ENCODE measurements at places on chromosomes 4 and X. TPM values are rescaled to one million over a fixed set of nuclear protein-coding genes. Genes with fewer than 3 reads are reported as not detected.

LEF1 gene
- total RNA-seq: 34.7 TPM

FHDC1 gene
- 6.6 TPM for total RNA-seq

SMIM9 gene
- not detected for total RNA-seq

C1QTNF7 gene
- total RNA-seq: 2.4 TPM

OPHN1 gene
- total RNA-seq: 20.6 TPM

ZXDA gene
- 9.9 TPM for total RNA-seq

DNA sequence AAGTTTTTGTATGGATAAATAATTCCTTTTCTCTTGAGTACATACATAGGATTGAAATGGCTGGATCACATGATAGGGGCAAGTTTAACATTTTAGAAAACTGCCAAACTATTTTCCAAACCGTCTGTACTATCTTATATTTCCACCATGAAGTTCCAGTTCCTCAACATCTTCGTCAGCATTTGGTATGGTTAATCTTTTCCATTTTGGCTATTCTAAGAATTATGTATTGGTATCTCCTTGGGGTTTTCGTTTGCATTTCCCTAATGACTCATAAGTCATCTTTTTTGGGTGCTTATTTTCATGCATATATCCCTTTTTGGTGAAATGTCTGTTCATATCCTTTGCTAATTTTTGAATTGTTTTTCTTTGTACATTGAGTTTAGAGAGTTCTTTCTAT is 227.7 kb downstream of the DLG3 start:
- no peak overlapping the region for H3K27ac ChIP-seq
- no peaks in the 10 kb centered on the region for H3K27me3 ChIP-seq
- no peak for DNase-seq
- H3K4me1 ChIP-seq: no peaks in the 10 kb centered on the region
- H3K36me3 ChIP-seq: no peaks in the 10 kb centered on the region

- H3K27ac ChIP-seq: no peak overlapping the region
- no peaks in the 10 kb centered on the region for H3K36me3 ChIP-seq
- no peak overlapping the region for H3K4me3 ChIP-seq
- H3K4me1 ChIP-seq: no peaks in the 10 kb centered on the region
- H3K27me3 ChIP-seq: no peaks in the 10 kb centered on the region
These were observed 573.5 kb downstream of the ANKRD50 start for GRCh38 chr4:124139044-124139443.

GRCh38 chr4:1686440-1687036 is 2.4 kb upstream of the FAM53A start:
- peaks cover 17% of the 10 kb centered on the region for H3K36me3 ChIP-seq
- DNase-seq: no peak
- H3K4me3 ChIP-seq: no peak overlapping the region
- no peaks in the 10 kb centered on the region for H3K27me3 ChIP-seq

DNA sequence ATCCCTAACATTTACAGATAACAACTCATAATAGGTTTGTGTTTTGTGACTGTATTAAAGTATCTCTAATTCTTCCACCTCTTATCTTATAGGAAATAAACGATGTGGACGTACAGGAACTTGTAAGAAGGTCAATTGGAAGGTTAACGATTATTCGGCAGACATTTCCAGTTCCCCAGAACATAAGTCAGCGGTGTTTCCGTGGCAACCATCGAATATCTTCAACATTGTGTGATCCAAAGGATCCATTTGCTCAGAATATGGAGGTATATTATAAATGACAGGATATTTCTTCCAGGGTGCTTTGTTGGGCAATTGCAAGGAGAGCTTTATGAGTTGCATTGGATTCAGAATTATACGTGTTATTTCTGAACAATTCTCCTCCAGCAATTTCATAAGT is 611.9 kb upstream of the ATOH1 start:
- no peaks in the 10 kb centered on the region for H3K36me3 ChIP-seq
- no peak for DNase-seq
- no peaks in the 10 kb centered on the region for H3K4me1 ChIP-seq
- no peaks in the 10 kb centered on the region for H3K27me3 ChIP-seq
- no peak overlapping the region for H3K4me3 ChIP-seq

DNA sequence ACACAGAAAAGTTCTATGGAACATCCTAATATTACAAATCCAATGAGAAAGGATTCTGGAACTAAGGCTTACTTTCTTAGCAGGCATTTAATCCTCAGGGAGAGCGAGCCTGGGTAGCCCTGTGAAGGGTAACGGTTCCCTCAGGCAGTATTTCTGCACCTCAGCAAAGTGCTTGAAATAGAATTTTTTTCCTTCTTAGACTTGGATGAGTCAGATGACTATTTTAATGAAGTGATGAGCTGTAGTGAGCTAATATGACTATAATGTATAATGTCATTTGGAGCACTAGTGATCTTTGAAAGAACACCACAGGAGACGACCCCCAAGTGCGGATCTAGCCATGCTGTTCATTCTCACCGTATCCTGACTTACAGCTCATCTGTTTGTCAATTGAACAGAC is 493.0 kb upstream of the FAM241A start:
- no peak overlapping the region for H3K4me3 ChIP-seq
- H3K4me1 ChIP-seq: no peaks in the 10 kb centered on the region
- no peak overlapping the region for H3K27ac ChIP-seq

DNA sequence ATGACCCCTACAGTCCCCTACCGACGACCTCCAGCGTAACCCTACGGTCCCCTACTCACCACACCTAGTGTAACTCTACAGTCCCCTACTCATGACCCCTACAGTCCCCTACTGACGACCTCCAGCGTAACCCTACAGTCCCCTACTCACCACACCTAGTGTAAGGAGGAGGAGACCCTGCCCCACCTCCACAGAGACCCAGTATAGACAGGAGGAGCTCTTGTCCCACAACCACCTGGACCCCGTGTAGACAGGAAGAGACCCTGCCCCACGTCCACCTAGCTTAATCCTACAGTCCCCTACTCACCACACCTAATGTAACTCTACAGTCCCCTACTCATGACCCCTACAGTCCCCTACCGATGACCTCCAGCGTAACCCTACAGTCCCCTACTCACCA is 26.9 kb downstream of the CSF2RA start:
- no peaks in the 10 kb centered on the region for H3K36me3 ChIP-seq
- H3K4me1 ChIP-seq: no peaks in the 10 kb centered on the region
- no peak overlapping the region for H3K27ac ChIP-seq
- no peak for DNase-seq

DNA sequence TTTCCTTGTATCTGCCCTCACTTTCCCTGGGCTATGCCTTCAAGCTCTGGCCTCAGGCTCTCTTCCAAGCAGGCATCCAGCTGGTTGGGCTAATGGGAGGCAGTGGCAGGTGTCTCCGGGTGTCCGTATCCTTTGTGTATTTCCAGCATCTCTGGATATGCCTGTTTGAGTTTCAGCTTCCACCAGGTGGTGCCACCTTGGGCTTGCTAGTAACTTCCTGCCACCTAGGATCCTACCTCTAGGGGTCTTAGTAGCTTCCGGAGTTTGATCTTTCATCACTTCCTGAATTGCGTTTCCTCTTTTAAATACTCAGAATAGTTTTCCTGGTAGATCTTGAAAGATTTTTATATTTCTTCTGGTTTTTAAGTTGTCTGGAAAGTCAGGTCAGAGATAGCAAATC is 23.2 kb upstream of the ANOS1 start:
- H3K36me3 ChIP-seq: no peaks in the 10 kb centered on the region
- no peak overlapping the region for H3K4me3 ChIP-seq
- DNase-seq: no peak
- no peak overlapping the region for H3K27ac ChIP-seq
- no peaks in the 10 kb centered on the region for H3K4me1 ChIP-seq

DNA sequence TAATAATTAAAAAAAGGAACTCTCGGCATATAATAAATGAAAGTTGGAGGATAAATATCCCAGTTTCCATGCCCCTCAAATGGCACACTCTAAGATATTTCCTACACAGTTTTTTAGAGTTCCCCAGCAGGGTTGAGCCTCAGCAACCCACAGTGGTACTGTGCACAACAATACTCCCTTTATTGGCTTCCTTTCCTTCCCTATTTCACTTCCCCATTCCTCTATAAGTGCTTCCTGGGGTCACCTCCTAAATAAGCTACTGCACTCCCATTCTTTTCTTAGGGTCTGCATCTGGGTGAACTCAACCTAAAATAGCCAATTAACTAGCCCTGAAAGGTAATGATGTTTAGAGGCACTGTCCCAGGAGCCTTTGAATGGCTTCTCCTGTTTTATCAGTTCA is 76.4 kb upstream of the NHS start:
- H3K27ac ChIP-seq: no peak overlapping the region
- DNase-seq: no peak
- H3K4me1 ChIP-seq: no peaks in the 10 kb centered on the region
- no peaks in the 10 kb centered on the region for H3K27me3 ChIP-seq
- no peak overlapping the region for H3K4me3 ChIP-seq
- H3K36me3 ChIP-seq: no peaks in the 10 kb centered on the region

GRCh38 chr4:95693594-95693993 is 144.8 kb upstream of the UNC5C start:
- H3K4me1 ChIP-seq: no peaks in the 10 kb centered on the region
- no peaks in the 10 kb centered on the region for H3K27me3 ChIP-seq
- H3K4me3 ChIP-seq: no peak overlapping the region

GRCh38 chrX:14817571-14817970 is 55.3 kb downstream of the FANCB start:
- H3K4me3 ChIP-seq: no peak overlapping the region
- H3K27me3 ChIP-seq: no peaks in the 10 kb centered on the region
- H3K27ac ChIP-seq: no peak overlapping the region
- DNase-seq: no peak
- no peaks in the 10 kb centered on the region for H3K36me3 ChIP-seq

DNA sequence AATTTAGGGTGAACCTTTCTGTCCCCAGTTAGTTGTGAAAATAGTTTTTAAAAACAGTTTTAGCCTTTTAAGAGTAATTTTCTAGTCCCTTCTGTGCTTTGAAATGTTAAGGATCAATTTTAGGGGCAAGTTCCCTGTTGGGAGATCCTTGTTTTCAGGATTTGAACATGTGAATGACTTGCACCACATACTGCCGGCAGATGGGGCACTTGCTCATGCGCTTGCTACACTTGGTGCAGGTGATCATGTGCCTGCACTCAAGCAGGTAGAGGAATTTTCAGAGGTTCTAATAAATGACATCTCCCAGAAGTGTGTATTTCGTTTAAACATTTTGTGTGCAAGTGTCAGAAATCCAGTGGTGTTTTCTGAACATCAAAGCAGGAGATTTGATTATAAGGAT is 195.9 kb downstream of the CHM start:
- no peak overlapping the region for H3K4me3 ChIP-seq
- no peaks in the 10 kb centered on the region for H3K27me3 ChIP-seq
- DNase-seq: no peak
- no peaks in the 10 kb centered on the region for H3K4me1 ChIP-seq

DNA sequence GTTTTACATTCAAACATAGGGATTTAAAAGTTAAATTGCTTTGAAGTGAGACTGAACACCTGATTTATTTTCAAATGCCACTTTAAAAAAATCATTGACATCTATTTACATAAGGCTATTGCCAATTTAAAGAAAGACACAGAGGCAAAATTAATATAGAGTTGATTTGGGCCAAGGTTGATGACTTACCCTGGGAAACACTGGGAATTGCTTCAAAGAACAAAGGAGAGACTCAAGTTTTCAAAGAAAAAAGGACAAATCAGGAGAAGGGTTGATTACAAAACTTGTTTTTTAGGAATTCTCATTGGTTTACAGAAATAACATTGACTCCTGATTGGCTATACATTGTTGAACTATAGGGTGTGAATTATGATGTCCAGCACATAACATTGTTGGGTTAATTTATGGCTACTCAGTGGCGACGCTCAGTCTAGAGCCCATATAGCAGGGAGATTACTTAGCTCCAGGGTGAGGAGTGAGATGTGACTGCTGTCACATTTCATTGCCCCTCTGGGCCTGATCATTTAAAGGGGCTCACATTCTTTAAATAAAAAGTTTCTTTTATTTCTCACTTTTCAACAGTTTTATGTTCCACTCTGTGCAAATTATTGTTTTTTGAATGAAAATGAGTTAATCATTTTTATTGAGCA is 184.6 kb downstream of the SPATA18 start:
- DNase-seq: no peak
- no peak overlapping the region for H3K4me3 ChIP-seq
- H3K36me3 ChIP-seq: no peaks in the 10 kb centered on the region

DNA sequence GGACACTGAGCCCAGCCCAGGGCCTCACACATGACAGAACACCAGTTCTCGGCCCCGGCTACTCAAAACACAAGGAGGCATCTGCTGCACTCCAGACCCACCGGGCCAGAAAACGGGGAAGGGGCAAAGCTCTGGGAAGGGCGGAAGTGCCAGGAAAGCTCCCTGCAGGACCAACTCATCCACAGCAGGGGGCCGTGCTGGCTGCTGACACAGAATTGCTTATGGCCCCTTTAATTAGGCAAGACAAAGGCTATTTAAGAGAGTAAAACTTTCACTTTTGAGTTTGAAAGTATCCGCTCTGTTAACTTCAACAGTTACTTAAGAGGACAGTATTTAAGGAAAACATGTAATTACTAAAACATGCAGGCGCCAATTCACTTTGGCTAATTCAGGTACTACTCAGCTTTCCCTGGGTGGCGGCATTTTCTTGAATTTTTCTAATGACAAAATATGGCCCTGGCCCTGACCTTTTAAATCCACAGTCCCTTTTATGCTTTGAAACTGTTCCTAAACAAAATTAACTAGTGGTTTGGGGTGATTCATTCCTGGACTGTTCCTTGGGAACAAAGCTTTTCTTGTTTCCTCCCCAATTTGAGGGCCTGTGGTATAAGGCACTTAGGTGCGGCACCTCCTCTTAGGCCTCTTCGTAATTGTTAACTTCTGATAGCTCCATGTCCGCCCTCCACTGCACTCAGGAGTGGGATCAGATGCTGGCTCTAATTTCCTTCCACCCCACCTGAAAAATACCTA is 40.4 kb downstream of the NSG1 start:
- H3K4me1 ChIP-seq: no peaks in the 10 kb centered on the region
- H3K4me3 ChIP-seq: no peak overlapping the region
- H3K27ac ChIP-seq: no peak overlapping the region
- DNase-seq: no peak
- peaks cover 44% of the 10 kb centered on the region for H3K36me3 ChIP-seq
- H3K27me3 ChIP-seq: no peaks in the 10 kb centered on the region

DNA sequence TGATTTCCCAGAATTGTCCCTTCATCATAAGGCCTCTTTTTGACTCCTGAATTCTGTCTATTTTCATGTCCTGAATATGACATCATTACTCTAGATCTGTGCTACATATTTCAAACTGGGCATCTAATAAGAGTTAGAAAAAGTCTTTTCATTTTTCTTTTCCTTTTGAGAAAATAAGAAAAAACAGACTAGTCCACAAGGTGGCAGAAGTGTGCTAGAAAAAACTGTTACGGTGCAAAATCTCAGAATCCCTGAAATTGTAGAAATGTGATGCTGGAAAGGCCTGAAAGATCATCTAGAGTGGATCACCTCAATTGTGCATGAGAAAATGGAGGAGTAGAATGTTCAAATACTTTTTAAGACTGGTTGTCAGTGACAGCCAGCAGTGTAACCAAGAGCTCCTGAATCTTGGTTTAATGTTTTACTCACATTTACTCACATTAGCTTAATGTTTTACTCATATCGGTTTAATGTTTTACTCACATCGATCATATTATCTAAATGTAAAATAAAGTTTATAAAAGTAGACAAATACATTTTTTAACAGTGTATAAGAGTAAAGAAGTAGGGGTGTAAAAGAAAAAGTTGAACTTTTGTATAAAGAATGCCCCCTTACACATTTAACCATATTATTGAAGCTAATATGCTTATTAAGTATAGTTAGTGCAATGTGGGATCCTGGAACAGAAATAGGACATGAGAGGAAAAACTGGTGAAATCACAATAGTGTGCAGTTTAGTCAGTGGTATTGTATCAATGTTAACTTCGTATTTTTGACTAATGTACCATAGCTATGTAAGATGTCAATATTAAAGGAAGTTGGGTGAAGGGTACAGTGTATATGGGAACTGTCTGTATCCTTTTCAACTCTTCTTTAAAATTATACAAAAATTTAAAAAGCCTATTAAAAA is 15.2 kb downstream of the ASB11 start:
- H3K4me1 ChIP-seq: no peaks in the 10 kb centered on the region
- no peak for DNase-seq
- H3K4me3 ChIP-seq: peak overlapping the region; percentile 24
